ENCODE measurements at places on chromosomes 5 and 9.

GRCh38 chr9:27183131-27183530, 74.1 kb downstream of the TEK start:
- DNase-seq = no peak

DNA sequence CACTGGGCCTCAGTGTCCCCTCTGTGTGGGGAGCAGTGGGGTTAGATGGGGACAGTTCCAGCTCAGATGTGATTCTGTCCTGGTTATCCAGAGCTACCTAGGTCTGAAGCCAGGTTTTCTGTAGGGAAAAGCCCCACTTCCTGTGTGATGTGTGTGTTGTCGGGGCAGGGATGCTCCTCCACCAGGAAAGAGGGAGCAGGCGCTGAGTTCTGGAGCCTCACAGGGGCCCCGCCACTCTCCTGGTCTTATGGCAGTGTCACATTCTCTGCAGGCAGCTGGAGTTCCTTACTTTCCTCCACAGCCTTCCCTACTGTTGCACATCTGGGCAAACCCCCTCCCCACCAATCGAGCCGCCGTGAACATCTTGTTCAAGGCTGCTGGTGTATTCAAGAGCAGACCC, 39.1 kb upstream of the GRHPR start:
- DNase-seq = no peak

DNA sequence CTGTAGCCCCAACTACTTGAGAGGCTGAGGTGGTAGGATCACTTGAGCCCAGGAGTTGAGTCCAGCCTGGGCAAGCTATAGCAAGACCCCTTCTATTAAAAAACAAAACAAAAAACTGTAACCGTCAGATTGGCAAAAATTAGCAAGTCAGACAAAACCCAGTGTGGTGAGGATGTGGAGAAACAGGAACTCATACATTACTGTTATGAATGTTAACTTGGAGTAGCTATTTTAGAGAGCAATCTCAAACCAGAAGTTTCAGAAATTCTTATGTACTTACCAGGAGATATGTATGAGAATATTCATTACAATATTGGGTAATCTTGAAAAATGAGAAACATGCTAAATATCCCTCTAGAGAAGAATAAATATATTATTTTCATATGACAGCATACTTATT, 120.3 kb downstream of the INVS start:
- no peak for DNase-seq

DNA sequence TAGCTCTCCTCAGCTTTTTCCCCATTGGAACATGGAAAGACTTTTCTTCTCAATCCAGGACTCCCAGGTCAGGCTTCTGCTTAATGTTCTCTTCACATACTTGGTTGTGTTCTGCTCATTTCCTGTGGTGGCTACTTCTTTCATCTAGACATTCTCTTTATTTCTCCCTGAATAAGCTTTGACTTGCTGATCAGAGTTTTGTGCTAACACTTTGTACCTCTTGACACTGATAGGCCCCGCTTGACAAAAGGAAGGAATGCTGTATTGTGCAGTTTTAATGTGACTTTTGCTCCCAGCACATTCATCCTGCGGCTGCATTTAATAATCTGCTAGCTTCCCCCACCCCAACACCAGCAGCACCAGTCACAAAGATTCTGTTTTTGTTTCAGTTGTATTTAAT, 90.9 kb upstream of the MINAR2 start:
- no peak for DNase-seq

DNA sequence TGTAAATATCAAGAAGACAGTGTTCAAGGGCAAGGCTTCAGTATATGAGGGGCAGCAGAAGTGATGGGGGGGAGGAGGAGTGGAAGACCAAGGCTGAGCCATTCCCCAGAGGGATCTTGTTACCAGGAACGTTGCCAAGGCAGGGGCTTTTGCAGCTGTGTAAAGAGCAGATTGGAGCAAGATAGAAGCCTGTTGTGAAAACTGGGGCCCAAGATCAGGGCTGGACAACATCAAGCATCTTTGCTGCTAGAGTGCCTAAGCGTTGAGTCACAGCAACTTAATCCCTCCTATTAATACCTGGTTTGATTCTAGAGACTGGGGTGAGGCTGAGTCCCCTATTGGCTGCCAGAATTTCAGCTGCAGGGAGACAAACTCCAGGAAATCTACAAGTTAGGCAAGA, 18.4 kb upstream of the ERCC6L2 start:
- no peak for DNase-seq

DNA sequence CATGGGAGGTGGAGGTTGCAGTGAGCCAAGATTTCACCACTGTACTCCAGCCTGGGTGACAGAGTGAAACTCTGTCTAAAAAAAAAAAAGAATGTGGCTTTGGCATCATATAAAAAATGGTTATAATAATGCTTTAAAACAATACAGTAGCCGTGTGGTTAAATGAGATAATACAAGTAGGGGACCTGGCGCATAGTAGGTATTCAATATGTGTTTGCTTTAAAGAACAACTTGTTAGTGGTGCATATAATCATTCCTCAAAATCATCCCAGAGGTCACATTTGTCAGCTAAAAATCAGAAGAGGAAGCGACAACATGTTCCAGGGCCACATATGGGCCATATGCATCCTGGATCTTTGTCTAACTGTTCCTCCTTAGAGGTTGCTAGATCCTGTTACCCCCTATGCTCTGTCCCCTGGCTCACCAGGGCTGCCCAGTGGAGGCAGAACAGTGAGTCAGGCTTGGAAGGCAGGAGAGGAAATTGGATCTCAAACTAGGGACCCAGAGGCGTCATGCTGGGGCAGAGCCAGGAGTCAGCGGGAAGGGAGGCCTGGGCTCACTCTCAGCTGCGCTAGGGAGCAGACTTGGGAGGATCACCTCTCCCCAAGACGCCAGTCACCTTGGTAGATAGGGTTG, 27.7 kb downstream of the LHX6 start:
- no peak for DNase-seq

GRCh38 chr9:87868635-87869034, 14.0 kb upstream of the SPATA31E1 start:
- DNase-seq = no peak

GRCh38 chr5:113232221-113232620, 202.6 kb downstream of the TSSK1B start:
- DNase-seq = no peak

DNA sequence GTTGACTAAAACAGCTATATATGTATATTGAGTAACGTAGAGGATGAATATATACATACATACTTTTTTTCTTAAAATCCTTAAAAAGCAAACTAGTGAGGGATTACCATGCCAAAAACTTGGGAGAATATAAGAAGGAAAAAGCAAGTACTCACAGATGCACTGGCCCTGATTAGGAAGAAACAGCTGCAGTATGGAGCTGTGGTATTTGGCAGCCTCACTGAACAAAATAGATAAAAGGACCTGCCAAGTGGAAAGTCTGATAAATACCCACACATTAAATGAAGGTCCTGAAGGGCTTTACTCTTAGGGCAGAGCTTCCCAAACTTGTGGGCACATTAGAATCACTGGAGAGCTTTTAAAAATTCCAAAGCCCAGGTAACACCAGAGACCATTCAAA, 80.6 kb downstream of the FEM1C start:
- DNase-seq = no peak

DNA sequence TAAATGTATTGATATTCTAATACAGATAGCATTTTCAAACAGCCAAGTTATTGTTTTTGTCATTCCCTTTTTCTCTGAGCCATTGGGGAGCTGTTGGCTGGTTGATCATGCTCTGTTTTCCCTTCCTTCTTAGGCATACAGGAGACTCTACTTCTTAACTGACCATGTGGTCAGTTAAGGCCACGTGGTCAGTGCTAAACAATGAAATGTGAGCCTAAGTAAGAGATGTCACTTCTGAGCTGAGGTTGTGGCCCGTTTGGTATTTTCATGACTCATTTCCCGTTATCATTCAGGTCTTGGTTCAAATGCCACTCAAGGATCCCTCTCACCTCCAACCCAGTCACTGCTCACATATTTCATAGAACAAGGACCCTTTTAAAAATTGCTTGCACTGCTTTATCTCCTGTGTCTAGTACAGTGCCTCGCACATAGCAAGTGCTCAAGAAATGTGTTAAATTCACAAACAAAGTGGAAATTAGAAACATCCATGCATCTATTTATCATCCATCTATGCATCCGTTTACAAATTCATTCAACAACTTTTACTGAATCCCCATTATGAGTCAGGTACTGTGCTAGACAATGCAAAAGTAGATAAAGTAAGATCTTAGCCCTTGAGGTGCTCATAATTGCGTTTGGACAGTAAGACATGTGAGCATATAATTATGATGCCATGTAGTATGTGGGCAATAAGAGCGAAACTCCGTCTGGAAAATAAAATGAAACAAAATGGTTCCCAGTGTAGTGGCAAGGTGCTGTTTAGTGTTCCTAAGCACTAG, 50.7 kb downstream of the ARRDC3 start:
- DNase-seq = peak; percentile 20

DNA sequence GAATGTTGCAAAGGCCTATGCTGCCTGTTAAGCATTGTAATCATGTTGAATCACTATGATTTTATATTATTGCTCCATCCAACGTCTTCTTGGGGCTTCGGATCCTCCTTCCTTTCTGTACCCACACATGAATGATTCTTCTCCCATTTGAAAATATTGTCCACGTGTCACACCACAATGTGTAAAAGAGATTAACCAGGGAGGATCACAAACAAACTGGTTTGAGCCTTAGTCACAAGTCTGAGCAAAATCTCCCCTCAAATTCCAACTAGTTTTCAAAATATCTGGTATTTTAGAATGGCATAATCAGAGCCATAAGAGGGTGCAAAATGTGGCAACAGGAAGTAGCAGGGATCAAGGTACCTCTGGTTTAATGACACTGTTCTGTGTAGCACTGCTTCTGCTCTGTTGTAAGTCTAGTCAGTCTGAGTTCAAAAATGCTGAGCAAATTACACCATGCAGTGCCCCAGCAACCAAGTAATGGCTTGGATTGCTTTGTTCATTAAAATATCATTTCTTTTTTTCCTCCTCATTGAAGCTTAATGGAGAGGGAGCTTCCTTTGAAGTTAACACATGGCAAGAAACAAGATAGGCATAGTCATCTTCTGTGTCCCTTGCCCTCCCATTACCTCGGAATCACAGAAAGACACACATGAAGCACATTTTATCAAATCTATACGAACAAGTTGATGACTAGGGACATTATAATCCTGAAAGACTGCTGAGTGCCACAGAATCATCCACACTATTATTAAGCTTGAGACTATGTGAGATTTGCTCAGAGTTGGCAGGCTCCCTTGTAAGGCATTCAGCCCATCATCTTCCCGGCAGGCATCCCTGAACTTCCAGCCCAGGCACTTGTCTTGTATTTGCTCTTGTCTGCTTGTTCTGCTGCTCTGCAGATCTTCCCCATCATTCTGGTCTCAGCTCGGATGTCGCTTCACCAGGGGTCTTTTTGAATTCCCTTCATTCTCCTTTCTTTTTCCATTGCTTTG, 102.0 kb upstream of the PRLR start:
- DNase-seq = no peak

DNA sequence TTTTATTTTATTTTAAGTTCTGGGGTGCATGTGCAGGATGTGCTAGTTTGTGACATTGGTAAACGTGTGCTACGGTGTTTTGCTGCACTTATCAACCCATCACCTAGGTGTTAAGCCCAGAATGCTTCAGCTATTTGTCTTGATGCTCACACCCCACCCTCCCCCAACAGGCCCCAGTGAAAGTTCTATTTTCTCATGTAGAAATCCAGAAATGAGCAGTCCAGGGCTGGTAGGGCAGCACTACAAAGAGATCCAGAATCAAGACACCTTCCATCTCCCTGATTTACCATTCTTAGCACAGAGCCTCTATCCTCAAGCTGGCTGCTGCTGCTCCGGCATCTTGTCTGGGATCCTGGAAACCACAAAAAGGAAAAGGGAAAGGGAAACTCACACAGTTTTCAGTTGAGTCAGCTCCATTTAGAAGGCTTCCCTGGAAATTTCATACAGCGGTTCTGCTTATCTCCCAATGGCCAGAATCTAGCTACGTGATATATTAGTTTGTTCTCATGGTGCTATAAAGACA, 85.4 kb upstream of the SMARCA2 start:
- DNase-seq = peak; percentile 14

DNA sequence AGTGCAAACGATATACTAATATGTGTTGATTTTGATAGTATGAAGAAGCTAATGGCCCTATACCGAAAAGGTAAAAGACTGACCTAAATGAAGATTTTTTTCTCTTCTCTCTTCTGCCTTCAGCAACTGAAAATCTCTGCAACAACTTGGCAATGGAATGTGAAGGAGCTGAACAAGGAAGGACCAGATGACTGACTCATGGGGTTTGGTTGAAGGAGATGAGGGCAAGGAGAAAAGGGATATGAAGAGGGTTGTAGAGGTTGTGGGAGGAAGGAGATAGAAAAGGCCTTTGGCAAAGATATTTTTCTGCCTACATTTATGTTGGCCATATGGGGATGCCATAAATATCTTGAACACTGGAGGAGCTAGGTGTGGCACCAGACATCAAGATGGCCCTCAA, 129.7 kb upstream of the CHD1 start:
- DNase-seq = no peak

- no peak for DNase-seq
Observed at GRCh38 chr5:157732596-157733262, 1.5 kb downstream of the THG1L start.

DNA sequence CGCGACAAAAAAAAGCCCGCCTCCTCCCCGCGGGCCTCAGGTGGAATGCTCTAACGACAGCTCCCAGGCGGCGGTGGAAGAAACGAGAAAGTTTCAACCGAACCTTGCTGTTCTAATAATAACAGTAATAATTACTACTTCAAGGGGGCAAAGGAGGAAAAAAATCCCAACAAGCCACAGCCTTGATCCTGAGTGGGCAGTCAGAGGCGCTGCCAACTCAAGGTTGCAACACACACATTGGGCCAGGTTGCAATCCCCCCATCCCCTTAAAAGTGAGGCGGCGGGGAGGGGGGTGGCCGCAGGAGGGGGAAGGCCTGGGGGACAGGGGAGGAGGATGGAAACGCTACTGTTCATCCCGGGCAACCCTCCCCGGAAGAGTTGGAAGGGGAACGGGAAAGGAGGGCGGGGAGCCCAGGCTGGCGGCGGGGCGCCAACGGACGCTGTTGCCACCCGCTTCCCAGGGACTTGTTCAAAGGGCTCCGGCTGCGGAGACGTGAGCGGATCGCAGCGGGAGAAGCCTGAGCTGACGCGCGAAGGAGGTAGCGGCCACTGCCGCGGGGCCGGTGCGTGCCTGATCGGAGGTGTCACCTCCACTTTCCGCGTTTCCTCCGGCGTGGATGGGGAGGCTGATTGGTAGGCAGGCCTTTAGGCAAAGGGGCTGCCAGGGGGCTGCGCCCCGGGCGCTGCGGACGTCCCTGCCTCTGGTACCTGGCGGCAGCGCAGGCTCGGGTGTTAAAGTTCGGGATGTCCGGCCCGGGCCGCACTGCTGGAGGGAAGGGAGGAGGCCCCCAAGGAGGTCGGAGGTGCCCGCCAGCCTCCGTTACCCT, 647 bp downstream of the SMARCA2 start:
- DNase-seq = peak; percentile 62

DNA sequence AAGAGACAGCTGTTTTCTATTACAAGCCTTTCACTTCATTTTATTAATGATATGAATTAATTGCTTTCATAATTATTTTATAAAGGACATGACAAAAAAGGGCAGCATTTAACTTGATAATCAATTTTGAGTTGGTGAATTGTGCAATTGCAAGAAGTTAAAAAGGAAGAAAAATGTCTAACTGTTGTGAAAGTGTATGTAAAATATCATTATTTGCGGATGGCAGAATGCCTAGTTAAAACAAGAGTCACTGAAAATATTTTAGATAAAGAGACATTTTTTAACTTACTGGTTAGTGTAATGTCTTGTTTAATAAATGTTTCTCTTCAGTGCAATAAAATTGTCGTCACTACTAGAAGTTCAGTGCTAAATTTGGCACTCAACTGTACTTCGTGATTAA, 57.6 kb upstream of the HTR4 start:
- no peak for DNase-seq
